Hindlimb muscle (tissue), 1 donor: ENCODE measurements at places on chromosomes 3 and 15. TPM values are rescaled to one million over a fixed set of nuclear protein-coding genes. Genes with fewer than 3 reads are reported as not detected.

KLF15 gene
- polyA plus RNA-seq: 1.6 TPM

GRCh38 chr3:170657312-170657711 is 71.4 kb upstream of the SLC7A14 start:
- DNase-seq: no peak

- no peak for DNase-seq
Measured at GRCh38 chr3:187210091-187210490, 12.8 kb downstream of the RTP1 start.

DNA sequence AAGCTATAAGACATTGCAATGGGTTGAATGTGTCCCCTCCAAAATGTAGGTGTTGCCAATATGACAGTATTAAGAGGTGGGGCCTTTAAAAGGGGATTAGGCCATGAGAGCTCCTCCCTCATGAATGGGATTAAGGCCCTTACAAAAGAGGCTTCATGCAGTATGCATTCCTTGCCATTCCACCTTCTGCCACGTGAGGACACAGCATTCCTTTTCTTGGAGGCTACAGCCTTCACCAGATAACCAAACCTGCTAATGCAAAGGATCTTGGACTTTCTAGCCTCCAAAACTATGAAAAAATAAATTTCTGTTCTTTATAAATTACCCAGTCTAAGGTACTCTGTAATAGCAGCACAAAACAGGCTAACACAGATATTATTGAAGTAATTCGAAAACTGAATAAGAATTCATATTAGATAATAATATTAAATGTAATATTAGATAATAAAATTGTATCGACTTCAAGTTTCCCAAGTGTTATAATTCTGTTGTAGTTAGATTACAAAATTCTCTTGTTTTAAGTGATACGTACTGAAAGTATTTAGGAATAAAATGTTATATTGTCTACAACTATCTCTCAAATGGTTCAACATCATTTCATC is 29.4 kb upstream of the ATP8B4 start:
- DNase-seq: peak; percentile 20

DNA sequence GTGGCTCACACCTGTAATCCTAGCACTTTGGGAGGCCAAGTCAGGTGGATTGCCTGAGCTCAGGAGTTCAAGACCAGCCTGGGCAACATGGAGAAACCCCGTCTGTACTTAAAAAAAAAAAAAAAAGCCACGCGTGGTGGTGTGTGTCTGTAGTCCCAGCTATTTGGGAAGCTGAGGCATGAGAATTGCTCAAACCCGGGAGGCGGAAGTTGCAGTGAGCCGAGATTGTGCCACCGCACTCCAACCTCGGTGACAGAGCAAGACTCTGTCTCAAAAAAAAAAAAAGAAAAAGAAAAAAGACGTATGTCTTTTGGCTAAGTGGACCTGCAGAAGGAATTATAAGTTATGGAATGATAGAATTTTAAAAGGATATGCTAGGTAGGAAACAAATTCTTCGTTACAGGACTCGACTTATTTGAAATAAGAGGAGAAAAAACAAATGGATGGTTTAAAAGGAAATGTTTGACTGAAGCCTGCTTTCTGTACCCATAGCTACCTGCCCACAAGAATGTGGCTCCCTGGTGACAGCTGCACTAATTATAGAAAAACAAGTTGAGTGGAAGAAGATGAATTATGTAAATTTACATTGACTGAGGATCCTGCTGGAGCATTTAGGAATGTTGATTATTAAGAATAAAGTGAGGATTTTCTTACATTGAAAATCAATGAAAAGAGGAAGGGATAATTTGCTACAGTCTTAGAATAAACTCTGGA is 36.0 kb upstream of the SKIL start:
- no peak for DNase-seq

DNA sequence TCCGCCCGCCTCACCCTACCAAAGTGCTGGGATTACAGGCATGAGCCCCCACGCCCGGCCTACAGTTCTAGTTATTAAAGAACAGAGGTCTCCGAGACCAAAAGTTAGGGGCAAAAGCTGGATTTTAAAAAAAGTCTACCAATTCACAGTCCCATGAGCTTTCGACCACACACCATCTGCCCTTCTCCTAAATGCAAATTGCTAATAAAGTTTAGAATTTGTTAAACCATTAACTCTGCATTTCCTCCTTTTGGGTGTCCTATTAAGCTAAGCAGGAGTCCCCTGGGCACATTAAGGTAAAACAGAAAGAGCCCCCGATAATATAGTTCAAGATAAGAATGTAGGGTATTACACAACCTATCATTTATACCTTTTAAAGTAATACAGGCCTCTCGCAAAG is 322.7 kb downstream of the FOXP1 start:
- DNase-seq: no peak

DNA sequence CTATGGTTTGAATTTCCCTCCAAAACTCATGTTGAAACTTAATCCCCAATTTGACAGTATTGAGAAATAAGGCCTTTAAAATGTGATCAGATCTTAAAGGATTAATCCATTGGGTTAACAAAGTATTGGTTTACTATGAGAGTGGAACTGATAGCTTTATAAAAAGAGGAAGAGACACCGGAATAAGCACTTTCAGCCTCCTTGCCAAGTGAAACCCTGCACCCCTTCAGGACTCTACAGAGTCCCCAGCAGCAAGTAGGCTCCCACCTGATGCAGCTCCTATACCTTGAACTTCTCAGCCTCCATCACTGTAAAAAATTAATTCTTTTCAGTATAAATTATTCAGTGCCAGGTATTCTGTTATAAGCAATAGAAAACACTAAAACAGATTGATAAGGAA is 348.3 kb downstream of the CGGBP1 start:
- DNase-seq: no peak

DNA sequence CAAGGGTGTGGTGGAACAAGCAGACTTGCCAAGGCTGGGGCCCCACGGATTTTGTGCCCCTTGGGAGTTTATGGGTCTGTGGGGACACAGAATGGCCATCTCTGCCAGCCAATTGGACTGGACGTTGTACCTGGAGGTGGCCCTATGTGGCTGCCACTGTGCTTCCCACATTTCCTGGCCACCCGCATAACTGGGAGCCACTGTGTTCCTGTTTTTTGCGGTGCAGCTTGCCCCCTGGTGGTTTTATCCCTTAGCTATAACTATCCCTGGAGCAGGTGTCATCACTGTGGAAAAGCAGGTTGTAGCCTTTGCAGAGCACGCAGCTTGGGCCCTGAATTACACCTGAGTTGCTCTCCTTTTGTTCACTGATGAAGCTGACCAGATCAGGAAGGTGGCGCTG is 306.3 kb downstream of the ZPLD1 start:
- DNase-seq: no peak

DNA sequence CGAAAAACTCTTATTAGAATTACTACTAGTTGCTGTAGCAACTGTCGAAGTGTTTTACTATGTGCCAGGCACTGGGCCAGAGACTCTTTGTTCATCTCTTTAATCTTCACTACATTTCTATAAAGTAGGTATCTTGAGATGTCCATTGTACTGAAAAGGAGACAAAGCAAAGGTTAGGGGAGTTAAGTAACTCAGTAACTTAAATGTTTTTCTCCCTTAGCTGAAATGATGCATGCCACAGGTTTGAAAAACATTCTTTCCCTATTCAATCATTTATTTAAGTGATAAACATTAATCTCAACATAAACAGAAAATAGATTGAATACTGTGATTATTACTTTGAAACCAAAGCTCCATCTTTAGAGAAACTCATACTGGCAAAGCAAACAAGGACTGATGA is 776.2 kb downstream of the FHIT start:
- no peak for DNase-seq

GRCh38 chr3:131819381-131820055 is 215.3 kb downstream of the CPNE4 start:
- no peak for DNase-seq

MNS1 gene
- 5.1 TPM for polyA plus RNA-seq

DNA sequence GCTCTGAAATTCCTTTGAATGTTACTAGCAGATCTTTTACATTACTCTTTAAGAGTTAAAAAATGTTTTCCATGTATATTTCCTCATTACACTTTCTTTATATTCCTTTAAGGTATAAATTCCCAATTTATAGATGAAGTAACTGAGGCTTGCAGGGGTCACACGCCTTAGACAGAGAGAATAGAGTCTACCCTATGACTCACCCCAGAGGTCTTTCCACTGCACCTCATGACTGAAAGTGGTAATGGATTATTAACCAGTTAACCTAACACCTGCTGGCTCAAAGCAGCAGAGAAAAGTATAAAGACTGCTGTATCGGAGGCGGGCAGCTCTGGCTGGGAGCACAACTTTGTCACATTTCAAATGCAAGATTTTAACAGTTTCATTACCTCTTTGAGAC is 37.7 kb downstream of the LDHAL6B start:
- no peak for DNase-seq

GRCh38 chr3:52438579-52439425 is 6.1 kb downstream of the SEMA3G start:
- DNase-seq: no peak

DNA sequence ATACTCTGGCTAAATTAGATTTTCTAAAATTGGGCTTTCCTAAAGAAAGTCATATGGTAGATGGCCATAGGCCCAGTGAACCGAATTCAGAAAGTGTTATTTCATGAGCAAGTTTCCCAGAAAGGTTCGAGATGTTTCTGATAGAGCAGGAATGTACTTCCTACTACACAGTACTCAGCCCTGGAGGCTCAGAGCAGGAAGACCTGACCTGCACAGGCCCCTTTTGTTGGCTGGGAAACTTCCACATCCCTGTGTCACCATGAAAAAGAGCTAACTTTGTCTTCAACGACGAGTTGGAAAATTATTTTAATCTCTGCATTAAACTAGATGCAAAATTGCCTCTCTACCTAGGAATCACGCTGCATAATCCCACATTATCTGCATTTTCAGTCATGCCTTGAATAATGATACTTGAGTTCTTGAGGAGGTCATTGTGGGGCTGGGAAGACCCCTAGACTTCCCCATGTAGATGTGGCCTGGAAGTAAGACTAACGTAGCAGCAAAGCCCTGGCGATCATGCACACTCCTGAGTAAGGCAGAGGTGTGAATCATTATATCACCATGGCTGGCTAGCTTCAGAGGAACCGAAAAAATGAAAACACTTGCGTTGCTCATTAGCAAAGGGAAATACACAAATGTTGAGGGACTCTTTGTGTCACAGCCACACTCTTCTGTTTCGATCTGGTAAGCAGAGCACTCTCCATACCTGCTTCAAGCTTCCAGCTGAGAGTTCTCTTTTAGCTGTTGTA is 47.1 kb downstream of the CMTM7 start:
- no peak for DNase-seq

DNA sequence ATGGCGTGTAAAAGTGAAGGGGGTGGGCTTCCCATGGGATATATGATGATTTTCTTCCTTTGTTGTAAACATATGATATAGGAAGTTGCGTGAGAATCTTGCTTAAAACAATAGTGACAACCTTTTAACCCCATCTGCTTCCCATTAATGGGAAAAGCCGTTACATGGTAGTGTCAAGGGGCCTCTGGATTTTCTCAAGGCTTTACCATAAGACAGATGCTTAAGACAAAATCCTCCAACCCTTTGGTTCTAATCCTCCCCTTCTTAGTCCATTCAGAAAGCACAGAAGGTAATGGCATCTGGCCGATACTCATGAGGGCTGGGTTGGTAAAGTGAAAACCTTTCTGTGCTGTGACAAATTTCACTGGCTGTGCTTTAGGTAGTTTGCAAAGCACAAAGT is 25.0 kb downstream of the DPH3 start:
- no peak for DNase-seq

DNA sequence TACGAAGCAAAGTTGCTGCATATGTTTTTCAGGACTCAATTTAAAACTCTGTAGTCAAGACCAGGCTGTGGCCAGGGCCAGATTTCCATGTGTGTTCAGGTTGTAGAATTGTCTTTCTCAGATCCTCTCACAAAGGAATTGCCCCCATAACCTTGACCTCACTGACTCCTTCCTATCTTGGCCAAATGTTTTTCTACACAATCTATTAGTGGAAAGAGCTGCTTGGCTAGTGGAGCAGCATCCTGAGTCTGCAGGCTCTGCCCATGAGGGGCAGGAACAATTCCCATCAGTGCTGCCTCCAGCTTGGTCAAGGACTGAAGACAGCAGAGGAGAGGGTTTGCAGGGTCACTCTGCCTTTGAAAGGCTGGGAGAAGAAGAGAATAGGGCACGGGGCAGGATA is 6.9 kb upstream of the TBC1D21 start:
- no peak for DNase-seq

- DNase-seq: no peak
Measured at GRCh38 chr3:8460815-8461456, 40.7 kb upstream of the LMCD1 start.

GRCh38 chr3:32220006-32220405 is 18.5 kb upstream of the CMTM8 start:
- no peak for DNase-seq

DNA sequence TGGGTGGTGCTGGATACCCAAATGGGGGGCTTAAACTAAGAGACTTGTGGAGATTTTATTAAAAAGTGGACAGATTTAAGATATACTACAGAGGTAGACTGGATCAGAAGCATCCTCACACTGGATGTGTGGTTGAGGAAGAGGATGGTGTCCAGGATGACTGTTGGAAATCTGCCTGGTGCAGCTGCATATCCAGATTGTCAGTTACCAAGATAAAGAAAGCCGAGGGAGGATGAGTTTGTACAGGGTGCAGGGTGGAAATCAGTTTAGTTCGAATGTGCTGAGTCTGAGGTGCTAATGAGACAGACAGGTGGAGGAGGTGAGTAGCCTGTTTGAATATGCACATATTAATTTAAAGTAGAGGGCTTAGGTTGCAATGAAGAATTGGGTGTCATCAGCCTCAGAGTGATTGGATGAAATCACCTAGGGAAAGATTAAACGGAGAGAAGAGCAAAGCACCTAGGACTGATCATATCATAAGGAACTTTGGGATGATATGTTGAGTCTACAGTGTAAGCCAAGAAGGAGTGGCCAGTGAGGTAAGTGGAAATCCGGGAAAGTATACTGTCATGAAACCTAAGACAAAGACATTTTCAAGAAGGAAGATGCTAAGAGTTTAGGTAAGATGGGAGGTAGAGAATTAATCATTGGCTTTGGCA is 74.1 kb upstream of the GOLGA8B start:
- DNase-seq: no peak

- no peak for DNase-seq
Measured at GRCh38 chr3:183401678-183402077, 26.7 kb downstream of the MCF2L2 start.

PAQR5 gene
- polyA plus RNA-seq: 0.72 TPM

ASB7 gene
- 8.5 TPM for polyA plus RNA-seq
